ENCODE measurements at places on chromosomes 3 and 15.

GRCh38 chr3:124089214-124089613, 97.3 kb upstream of the ROPN1 start:
- no peak for DNase-seq

DNA sequence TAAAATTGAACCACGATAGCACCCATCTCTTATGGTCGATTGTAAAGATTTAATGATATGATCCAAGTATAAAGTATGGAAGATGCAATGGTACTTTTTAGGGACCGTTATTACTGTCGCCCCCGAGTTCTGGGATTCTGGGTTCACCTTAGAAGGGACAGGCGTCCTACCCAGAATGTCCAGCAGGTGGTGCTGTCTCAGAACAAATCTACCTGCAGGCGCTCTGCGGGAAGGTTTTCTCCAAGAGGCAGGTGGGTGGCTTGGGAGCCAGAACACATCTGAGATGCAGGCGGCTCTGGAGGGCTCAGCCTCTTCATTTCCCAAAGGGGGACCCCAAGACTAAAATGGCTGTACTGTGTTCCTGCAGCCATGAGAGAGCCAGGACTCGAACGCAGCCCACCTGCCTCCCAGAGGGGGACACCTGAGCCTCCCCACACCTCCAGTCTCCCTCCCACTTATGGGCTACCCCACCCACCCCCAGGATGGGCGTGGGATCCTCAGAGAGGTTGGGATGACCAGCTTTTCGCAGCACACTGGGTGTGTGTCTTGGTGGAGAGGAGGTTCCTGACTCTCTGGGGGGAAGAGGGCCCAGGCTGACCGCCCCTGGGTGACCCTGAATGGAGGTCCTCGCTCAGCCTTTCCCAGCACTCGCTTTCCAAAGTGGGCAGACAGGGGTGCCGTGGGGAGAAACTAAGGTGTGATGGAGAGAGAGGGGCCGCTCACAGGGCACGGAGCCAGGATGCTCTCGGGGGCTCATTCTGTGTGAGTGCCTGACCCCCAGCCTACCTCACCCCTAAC, 28.1 kb upstream of the CORO2B start:
- peak; percentile 9 for DNase-seq

- DNase-seq: no peak
These were observed 241.4 kb downstream of the PTPRG start for GRCh38 chr3:61802772-61803171.

- no peak for DNase-seq
These were observed 75.9 kb downstream of the BOC start for GRCh38 chr3:113287111-113287802.

- no peak for DNase-seq
These were observed 44.0 kb downstream of the CHSY1 start for GRCh38 chr15:101207867-101208288.

DNA sequence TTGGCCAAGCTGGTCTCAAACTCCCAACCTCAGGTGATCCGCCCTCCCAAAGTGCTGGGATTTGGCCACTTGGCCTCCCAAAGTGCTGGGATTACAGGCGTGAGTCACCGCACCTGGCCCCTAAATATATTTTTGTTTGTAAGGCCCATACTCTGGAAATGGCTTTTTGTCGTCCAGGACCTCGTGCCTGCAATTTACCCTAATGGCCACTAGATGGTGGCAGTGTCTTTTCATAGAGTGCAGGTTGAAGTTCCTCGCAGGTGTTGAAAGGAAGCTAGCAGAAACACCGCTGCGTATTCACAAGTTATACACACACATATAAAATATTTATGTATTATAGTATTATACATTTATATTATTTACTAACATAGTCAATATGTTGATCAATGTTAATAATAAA, 97.2 kb downstream of the LRTM1 start:
- DNase-seq: no peak

DNA sequence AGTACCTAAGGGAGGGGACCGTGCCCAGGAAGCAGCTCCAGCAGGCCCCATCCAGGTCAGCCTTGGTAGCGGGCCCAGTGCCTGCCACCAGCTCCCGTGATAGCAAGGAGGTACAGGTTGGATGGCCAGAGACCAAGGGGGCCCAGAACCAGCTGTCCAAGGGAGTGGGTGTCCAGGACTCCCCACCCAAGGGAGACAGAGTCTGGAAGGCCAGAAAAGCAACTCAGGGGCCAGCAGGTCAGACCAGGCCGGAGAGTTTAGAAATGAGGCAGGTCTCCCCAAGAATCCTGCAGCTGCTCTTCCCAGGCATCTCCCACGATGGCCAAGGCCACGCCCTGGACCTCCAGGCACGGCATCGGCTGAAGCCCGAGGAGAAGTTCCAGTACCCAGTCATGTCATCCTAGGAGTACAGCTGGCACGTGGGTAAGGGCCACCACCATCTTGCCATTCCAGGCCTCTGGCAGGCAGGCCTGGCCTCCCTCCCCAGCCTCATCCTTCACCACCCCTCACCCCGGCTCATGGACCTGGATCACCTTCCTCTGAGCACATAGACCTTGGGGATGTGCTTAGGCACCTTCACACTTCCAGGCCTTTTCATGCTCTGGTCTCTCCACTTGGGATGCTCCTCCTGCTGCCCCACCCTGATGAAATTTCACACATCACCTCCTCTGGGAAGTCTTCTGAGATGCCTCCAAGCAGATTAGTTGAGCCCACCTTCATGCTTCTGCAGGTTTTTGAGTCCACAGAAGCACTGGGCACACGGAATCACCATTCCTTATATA, 30.5 kb downstream of the DNASE1L3 start:
- DNase-seq: no peak

- no peak for DNase-seq
These were observed 235.4 kb downstream of the FMN1 start for GRCh38 chr15:32959077-32959476.

DNA sequence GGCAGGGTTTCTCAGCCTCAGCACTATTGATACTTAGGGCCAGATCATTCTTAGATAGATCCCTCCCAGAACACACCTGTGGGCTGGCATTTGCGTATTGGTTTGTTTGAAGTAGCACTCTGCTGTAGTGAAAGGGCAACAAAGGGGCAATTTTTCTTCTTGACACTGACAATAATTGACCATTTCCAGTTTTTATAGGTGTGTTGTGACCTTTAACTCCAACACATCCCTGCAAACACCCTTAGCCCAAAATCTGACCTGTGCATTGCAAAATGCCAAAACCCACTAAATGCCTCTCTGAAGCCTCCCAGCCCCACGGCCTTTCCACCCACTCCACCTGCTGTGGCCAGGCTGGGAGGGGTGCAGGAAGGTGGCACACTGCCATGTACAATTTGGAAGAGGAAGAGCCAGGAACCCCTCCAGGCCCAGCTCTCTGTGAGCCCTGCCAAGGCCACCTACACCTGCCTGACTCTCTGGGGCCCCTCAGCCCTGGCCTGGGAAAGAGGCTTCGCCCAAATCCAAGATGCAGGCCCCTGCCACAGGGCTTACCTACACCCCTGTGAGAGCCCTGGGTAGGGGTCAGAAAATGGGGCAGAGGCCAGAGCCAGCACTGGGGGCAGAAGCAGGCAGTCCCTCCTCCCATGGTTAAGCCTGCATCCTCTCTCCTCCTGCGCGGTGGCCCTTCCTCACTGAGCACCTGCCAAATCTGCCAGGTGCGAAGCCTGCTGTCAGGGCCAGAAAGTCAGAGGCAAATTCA, 9.6 kb upstream of the CYP11A1 start:
- DNase-seq: no peak

- DNase-seq: no peak
These were observed 1.7 kb upstream of the LINGO1 start for GRCh38 chr15:77634266-77634962.

- DNase-seq: no peak
These were observed 263.6 kb downstream of the TBL1XR1 start for GRCh38 chr3:176933704-176934103.

GRCh38 chr3:81289676-81290075, 471.8 kb downstream of the GBE1 start:
- no peak for DNase-seq

DNA sequence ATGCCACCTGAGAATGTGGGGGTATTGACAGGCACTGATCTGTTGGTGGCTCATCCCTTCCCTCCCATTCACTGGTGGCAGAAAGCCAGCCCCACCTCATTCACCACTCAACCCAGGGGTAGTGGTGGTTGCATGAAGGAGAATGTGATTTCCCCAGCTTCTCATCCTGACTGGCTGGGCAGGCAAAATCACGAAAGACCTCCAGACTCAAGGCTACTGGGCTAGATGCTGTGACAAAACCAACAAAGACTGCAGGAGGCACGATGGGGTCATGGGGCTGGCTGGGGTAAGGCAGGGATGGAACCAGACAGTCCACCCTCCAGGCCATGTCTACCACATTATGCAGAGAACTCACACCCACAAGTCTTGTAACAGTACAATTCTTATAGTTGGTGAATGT, 33.9 kb downstream of the FSTL1 start:
- no peak for DNase-seq

DNA sequence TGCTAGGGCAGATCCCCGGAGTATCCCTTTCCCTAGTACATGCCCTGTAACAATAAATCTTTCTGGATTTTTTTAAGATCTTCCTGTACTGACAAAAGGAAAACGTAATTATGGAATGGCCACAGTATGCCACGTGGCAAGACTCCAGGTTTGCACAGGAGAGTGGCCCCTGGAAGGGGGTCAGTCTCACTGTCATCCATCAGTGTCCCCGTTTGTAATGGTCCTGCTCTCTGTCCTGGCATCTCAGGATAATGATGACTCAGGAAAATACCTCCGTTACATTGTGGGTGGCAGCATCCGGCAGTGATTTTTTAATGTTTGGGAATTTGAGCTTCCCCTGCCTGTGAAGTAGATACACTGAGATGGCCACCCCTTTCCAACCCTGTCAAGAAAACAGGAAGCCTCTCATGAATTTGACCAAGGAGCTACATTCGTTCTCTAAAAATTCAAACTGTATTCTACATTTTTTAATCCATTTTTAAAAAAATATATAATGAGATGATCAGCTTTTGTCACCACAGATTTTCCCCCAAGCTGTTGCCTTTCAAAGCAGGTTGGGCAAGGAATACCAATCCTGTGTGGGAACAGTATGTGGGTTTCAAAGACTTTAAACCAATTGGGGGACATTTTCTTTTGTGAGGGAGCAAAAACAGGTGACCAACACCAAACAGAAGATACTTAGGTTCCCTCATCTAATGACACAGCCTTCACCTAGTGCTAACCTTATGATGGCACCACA, 110.4 kb downstream of the C3orf70 start:
- DNase-seq: no peak

GRCh38 chr3:140234256-140234655, 299.3 kb downstream of the CLSTN2 start:
- no peak for DNase-seq

DNA sequence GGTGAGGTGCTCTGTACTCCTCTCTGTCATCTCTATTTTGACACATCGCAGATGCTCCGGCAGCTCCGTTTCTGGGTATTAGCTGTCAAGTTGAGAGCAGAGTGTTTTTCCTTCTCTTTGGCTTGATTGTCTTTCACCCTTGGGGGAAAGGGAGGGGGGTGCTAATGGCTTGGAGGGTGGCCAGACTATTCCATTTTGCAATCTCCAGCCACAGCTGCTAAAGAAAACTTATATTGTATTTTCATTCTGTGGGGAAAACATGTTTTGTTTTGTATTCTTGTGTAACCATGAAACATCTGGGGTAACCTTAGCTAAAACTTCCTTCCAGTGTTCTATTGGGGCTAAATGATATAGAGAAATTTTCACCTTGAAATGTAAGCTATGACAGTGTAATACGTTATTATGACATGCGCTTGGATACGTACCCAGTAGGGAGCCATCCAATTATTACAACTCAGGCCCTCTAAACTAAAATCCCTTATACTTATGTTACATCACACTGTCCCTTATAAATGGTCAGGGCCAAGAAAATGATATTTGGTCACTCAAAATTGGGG, 14.0 kb upstream of the LARP6 start:
- no peak for DNase-seq

- no peak for DNase-seq
These were observed 39.0 kb upstream of the CBLB start for GRCh38 chr3:105907777-105908176.

- no peak for DNase-seq
These were observed 32.5 kb downstream of the ACAD9 start for GRCh38 chr3:128911911-128912310.

DNA sequence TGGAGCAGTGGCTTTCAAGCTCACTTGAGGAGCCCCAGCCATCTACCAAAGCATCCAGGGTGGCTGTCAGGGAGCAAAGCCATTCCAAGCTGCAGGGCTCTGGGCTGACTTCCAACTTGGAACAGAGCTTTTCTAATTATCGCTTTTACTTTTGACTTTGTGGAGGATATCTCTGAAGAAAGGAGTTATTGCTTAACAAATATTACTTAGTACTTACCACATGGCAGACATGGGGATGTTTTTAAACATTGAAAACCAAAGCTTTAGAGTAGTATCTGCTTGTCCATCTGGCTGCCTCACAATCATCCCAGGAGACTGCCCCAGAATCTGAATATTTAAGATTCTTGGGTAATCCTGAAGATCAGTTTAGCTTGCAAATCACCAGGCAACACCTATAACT, 8.9 kb downstream of the TAGLN3 start:
- DNase-seq: no peak

GRCh38 chr3:31353166-31353565, 179.6 kb upstream of the STT3B start:
- DNase-seq: no peak

- DNase-seq: no peak
These were observed 497.8 kb downstream of the NAALADL2 start for GRCh38 chr3:175356899-175357324.

- no peak for DNase-seq
These were observed 615.2 kb upstream of the NR2F2 start for GRCh38 chr15:95715116-95715903.

DNA sequence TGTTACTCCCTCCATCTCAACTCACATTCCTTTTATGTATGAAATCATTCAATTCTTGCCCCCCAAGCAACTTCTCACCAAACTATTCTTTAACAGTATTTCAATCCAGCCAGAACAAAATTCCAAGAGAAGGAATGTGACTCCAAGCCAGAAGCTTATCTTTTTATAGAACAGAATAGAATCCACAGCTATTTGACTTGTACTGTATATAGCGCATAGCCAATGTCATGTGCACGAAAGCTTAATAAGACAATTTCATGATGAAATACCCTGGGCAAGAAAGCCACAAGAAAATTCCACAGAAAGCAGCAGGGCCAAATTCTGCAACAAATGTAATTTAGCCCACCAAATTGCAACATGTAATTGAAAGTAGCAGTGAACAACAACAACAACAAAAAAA, 127.6 kb upstream of the UBE2E2 start:
- DNase-seq: no peak

- DNase-seq: no peak
These were observed 200.2 kb upstream of the LINGO1 start for GRCh38 chr15:77832874-77833273.

- no peak for DNase-seq
These were observed 45.1 kb upstream of the LPP start for GRCh38 chr3:188108703-188109412.

- DNase-seq: no peak
These were observed 377.4 kb downstream of the ROBO1 start for GRCh38 chr3:79390352-79390751.

- no peak for DNase-seq
These were observed 7.4 kb downstream of the TMIE start for GRCh38 chr3:46708401-46709156.
